MG63 (cell line): ENCODE measurements at places on chromosomes 7 and 10. TPM values are rescaled to one million over a fixed set of nuclear protein-coding genes. Genes with fewer than 3 reads are reported as not detected.

The SVOPL gene
- not detected in 2 replicates for total RNA-seq

The C7orf57 gene
- total RNA-seq, result 0.23 TPM in 1 of 2 replicates, not detected in the other

The SOSTDC1 gene
- not detected in 2 replicates for total RNA-seq

The PLOD3 gene
- total RNA-seq, result 25.6 and 53.1 TPM in 2 replicates

The LIPK gene
- not detected in 2 replicates for total RNA-seq

The WNT2 gene
- not detected in 2 replicates for total RNA-seq

The CPSF4 gene
- 9.3 and 15.3 TPM in 2 replicates for total RNA-seq

The TWNK gene
- total RNA-seq, result 13.3 and 14.6 TPM in 2 replicates
